ENCODE measurements at places on chromosomes 13 and 19.

- ATAC-seq, result no peak
These were observed 2.4 kb downstream of the LNX2 start for GRCh38 chr13:27617881-27618321.

DNA sequence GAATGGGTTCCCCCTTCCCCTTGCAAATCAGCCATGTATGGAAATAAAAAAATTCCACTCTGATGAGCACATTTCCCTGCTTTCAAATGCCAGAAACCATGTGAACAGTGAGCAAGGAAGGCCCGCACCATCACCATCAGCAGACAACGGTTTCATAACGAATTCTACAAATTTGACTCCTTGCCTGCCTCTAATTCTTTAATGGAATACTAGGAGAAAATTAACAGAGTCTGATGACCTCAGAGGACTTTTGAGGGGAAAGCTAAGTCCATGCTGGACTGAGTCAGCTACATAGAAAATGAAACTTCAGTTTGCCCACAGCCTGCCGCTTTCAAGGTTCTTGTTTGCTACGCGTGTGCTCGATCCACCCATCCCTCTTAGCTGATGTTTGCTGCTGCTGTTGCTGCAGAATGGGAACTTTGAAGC, 46.7 kb upstream of the KL start:
- peak; percentile 24 for ATAC-seq

DNA sequence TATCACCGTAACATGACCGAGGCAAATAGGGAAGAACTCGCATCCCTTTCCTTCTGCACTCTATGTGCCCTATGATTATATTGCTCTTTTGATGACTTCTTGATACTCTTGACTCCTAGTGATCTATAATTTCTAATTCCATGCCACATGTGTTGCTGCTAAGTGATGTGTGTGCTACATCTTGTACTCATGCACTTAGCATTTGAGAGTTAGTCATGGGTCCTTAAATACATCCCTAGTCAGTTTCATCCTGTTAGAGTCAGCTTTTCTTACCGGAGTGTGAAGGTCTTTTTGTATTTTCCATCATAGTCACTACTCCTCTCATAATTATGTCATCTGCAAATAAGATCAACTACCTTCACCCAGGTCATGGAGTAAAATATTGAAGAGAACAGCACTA, 30.2 kb downstream of the RXFP2 start:
- peak; percentile 85 for ATAC-seq

- no peak for ATAC-seq
These were observed 109.3 kb downstream of the RXFP2 start for GRCh38 chr13:31848621-31849020.

- ATAC-seq, result no peak
These were observed 46.4 kb downstream of the AP1M1 start for GRCh38 chr19:16244091-16244490.

DNA sequence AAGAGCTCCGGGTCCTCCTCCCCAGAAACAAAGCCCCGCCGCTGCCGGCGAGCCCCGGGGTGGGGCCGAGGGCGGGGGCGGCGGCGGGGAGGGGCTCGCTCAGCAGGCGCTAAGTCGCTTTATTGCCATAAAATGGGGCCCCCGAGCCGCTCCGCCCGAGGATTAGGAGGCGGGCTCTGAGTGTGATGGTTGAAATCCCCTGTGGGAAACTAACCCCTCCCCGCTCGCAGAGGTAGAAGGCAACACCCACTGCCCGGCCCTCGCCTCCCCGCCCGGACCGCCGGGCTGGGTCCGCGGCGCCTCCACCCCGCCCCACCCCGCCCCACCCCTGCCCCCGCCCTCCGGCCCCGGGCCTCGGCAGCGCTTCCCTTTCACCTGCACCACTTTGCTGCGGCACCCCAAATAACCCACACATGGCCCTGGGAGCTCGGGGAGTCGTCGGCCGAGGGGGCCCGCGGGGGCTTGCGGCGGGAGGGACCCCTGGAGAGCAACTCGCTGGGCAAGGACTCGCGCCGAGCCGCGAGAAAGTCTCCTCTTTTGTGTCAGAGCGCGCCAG, at the start of gene KLF12:
TSS of gene KLF12 (minus strand) at position 184 of the 556 bp plus-strand sequence.
- ATAC-seq, result peak; percentile 74

- ATAC-seq, result no peak
These were observed 5.6 kb upstream of the SYDE1 start for GRCh38 chr19:15101479-15102082.

DNA sequence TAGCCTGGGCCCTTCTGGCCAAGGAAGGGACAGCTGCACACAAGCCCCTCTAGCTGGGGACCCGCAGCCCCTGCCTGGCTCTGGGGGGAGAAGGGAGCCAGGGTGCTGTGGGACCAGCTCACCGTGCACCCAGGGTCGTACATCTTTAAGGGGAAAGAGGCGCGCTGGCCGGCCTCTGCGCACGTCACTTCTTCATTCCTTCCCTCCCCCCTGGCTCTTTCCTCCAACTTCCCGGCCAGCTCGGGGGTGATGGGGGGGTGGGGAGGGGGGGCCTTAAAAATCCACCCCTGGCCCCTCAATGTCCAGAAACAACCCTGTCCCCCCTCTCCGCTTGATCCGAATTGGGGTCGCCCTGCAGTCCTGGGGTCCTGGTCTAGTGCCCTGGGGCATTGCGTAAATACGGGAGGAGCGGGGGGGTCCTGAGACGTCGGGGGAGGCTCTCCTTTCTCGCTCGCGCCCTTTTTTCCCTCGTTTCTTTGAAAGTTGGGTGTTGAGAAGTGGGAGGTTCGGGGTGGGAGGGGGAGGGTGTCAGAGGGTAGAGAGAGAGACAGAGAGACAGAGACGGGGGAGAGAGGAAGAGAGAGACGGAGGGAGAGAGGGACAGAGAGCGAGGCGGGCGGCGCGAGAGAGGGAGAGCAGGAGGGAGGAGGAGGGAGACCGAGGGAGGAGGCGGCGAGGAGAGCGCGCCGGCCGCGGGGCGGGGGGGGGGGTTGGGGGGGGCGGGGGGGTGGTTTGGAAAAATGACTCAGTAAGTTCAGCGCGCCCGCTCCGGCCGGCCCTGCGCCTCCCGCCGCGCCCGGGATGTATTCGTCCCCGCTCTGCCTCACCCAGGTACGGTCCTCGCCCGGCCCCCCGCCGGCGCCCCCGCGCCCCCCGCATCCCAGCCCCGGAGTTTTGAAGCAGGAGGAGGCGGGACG, at the start of gene NFIC:
TSS of gene NFIC (plus strand) at position 748 of the 917 bp plus-strand sequence. CDS start at position 802, 54 bp downstream.
- ATAC-seq, result peak; percentile 55

GRCh38 chr13:110963554-110963970, 48.7 kb upstream of the ANKRD10 start:
- ATAC-seq, result no peak

GRCh38 chr19:6263735-6264444, 15.9 kb downstream of the MLLT1 start:
- no peak for ATAC-seq

DNA sequence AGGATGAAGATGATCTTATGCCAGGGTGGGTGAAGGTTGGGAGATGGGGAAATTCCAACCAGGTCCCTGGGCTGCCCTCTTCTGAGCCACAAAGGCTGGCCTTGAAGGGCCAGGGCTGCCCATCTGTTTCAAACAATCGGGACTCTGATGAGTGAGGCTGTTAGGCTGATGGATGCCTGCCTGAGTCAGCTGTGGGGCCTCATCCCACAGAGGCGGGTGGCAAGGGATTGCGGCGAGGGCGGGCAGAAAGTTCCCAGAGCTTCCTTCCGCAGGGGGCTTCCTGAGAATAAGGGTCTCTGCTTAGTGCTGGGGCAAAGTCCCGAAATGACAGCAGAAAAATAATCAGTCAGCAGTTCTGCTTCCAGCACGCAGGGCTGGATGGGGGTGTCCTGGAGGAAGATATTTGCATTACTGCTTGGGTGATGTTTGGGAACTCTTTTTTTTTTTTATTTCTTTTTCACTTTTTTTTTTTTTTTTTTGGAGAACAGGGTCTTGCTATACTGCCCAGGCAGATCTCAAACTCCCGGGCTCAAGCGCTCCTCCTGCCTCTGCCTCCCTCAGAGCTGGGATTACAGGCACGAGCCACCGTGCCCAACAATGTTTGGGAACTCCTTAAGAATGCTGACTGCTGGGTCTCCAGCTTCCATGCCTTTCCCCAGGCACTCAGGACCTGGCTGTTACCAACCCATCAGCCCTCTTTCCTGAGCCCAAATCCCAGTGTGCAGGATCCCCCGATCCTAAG, 14.1 kb downstream of the SH3GL1 start:
- ATAC-seq, result no peak

DNA sequence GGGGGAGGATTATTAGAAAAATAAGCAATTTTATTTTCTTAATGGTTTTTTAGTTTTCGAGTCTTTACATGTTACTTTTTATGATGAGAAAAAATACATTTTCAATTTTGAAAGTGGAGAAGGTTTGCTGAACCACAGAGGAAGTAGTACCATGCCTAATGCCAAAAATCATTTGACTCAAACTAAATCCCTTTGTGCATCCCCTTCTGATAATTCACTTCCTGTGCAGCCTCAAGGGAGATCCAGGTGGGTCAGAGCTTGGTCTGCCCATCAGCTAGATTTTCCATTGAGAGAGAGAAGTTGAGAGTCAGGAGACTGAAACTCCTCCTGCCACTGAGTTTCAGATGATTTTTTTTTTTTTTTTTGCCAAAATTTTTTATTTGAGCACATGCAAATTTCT, 571.7 kb downstream of the LIG4 start:
- no peak for ATAC-seq

DNA sequence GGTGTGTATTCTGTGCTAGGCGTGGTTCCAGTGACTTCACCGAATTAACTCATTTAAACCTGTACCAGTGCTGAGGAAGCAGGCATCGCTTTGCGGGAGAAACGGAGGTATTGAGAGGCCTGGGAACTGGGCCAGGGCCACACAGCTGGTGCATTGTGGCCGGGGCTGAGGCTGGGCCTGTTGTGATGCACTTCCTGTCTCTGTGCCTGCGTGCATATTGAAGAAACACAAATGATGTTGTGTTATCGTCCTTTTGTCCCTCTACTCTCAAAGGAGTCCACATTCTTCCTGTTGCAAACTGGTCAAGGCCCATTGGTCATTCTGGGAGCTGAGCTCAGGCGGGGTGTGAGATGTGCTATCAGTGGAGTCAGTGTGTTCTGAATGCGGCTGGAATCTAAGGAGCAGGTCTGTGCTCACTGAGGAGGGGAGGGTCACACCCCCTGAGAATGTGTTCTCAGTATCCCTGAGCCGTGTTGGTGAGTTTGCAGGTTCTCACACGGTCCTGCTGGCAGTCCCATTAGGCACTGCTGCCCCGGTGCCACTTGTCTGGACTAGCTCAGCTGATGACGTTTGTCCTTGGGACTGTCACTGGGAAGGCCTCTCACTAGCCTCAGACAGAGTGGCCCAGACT, 62.1 kb downstream of the ARHGEF7 start:
- ATAC-seq, result no peak

DNA sequence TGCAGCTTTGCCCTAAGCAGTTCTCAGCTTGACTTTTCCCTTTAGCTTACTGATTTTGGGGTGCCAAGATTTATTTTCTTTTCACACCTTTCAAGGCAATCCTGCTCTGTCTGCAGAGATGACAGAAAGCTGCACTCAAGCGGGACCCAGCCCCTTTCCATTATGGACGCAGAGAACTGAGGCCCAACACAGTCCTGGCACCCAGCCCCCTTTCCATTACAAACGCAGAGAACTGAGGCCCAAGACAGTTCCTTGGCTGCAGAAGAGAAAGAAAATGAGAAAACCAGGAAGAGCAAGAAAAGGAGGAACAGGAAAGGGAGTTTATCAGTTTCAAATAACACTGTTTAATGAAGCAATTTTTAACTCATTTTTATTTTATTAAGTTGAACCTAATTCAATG, 36.8 kb upstream of the ATP11A start:
- no peak for ATAC-seq

DNA sequence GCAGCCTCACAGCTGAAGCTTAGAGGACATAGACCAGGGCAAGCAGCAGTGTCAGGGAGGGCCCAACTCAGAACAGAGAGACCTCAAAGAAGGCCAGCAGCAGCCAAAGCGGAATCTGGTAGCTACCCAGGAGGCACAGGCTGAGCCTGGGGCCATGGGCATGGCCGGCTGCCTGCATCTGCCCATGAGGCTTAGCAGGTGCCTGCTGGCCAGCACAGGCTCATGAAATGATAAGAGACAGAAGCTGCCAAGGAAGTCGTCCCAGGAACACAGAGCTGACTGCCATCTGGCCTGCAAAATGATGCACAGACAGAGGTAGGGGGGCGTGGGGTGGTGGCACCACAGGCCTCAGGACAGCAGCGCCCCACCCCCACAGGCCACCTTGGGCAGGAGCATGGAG, 29.2 kb downstream of the TUBA3C start:
- ATAC-seq, result no peak

DNA sequence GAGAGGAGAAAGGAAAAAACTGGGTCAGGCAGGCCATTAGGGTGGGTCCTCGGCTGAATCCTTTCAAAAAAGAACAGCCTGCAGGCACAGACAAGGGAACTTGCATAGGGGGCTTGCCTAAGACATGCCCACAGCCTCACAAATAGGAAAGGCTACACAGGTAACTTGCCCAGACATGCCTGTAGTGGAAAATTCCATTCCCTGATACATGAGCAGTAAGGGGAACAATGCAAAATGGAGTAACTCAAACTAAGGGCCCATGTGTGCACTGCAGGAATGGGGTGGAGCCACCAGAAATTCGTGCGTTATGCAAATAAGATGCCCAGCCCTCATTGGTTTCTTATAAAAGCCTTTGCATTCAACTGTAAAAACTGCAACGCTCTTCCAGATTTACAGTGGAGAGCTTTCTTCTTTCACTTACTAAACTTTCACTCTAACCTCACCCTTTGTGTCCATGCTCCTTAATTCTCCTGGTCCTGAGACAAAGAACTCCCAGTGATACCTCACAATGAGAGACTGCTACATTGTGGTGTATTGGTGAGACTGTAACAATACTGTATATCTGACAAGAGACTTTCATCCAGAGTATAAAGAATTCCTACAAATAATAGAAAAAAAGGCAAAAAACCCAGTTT, 59.5 kb upstream of the SLITRK1 start:
- ATAC-seq, result no peak

GRCh38 chr19:46487802-46488445, 7.7 kb downstream of the PNMA8B start:
- peak; percentile 66 for ATAC-seq

- no peak for ATAC-seq
These were observed 11.3 kb downstream of the SHANK1 start for GRCh38 chr19:50708179-50708879.

All from motor neuron (in vitro differentiated cells).